HCT116 (cell line): ENCODE measurements at places on chromosomes 5 and 9. TPM values are rescaled to one million over a fixed set of nuclear protein-coding genes. Genes with fewer than 3 reads are reported as not detected.

DNA sequence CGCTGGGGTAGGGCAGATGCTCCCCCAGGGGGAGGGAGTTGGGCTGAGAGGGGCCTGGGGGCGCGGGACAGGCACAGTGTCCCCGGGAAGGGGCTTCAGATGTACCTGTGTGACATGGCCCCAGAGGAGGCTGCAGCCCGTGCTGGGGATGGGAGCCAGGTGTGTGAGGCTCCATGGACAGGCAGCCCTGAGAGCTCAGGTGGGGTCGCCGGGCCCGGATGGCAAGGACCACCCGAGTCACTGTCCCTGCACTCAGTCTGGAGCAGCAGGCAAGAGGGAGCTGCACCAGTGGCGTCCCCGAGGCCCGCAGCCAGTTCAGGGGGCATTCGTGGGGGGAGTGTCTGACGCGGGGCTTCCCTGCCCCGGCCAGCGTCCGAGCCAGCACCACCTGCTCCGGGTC, 18.9 kb downstream of the CCDC187 start:
- H3K27me3 ChIP-seq = no peaks in the 10 kb centered on the region
- H3K4me3 ChIP-seq = no peak overlapping the region
- no peak for DNase-seq
- no peaks in the 10 kb centered on the region for H3K36me3 ChIP-seq
- peaks cover 23% of the 10 kb centered on the region for H3K4me1 ChIP-seq

- no peak for DNase-seq
- H3K27me3 ChIP-seq = no peaks in the 10 kb centered on the region
- peaks cover 8% of the 10 kb centered on the region for H3K4me1 ChIP-seq
- H3K27ac ChIP-seq = no peak overlapping the region
- no peak overlapping the region for H3K4me3 ChIP-seq
- no peaks in the 10 kb centered on the region for H3K36me3 ChIP-seq
Observed at GRCh38 chr9:124510650-124511425, 3.6 kb upstream of the NR5A1 start.

DNA sequence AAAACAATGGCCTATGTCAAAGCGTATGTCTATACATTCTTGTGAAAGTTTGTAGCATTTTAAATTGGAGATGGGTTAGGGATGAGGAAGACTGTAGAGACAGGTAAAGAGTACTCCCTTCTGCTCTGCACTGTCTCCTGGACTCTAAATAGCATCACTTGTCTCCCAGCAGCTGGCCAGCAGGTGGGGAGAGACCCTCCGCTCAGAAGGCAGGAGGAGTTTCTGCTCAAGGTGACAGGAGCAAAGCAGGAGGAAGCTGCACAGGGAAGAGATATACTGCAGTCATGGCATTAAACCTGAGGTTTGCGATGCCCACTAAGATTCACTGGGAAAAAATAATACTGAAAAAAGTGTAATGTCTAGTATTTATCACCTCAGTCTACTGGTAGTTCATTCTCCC, 10.7 kb upstream of the ASTN2 start:
- DNase-seq = no peak
- no peaks in the 10 kb centered on the region for H3K27me3 ChIP-seq
- H3K27ac ChIP-seq = no peak overlapping the region

DNA sequence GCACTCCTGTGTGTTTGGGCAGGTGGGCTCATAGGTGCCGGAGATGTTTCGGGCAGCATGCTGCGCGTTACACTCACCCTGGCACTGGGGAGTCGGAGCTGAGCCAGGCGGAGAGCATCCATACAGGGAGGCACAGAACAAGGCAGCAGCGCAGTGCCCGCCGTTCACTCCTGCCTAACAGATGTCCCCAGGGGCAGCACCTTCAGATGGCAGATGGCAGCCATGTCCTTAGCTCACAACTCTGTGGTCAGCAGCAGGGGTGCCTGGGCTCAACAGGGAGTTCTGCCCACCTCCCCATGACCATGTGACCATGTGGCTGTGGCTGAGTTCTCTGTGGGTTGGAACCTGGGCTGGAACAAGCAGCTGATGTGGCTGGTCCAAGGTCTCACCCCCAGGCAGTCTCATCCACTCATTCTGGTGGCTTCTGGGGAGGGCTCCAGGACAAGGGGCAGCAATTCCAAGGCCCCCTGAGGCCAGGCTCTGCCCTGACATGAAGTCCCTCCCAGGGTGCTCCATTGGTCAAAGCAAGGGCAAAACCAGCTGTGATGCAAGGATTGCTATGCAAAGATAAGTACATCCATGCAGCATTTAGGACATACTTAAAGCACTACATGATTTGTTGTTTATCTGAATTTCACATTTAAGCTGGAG, 64.2 kb downstream of the MRPL36 start:
- H3K27ac ChIP-seq = no peak overlapping the region
- no peak overlapping the region for H3K4me3 ChIP-seq
- no peaks in the 10 kb centered on the region for H3K4me1 ChIP-seq
- no peaks in the 10 kb centered on the region for H3K36me3 ChIP-seq
- DNase-seq = no peak

DNA sequence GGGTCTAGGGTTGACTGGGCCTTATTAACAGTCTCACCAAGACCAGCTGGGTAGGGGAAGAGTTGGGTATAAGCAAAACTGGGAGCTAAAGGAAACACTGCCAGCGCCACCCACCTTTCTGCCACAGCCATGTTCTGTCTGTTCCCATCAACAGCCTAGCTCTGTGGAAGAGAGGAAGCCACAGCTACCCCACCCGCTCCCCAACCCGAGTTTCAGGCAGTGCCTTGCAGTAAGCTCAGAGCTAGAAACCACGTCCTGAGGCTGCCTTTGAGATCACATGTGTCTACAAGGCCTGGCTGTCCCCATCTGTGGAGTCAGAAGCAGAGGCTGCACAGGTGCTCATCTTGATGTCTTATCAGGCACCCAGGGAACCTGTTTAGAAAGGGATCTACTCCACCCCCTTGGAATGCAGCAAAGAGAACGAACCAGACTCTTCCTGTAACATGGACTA, 15.3 kb downstream of the HNRNPH1 start:
- no peaks in the 10 kb centered on the region for H3K4me1 ChIP-seq
- H3K4me3 ChIP-seq = no peak overlapping the region
- H3K27me3 ChIP-seq = no peaks in the 10 kb centered on the region
- no peak overlapping the region for H3K27ac ChIP-seq

- H3K36me3 ChIP-seq = peaks cover 34% of the 10 kb centered on the region
- no peak overlapping the region for H3K4me3 ChIP-seq
- H3K27me3 ChIP-seq = no peaks in the 10 kb centered on the region
Observed at GRCh38 chr9:89345476-89345875, 27.2 kb downstream of the SECISBP2 start.

- H3K36me3 ChIP-seq = no peaks in the 10 kb centered on the region
- peaks cover 17% of the 10 kb centered on the region for H3K4me1 ChIP-seq
- H3K4me3 ChIP-seq = no peak overlapping the region
- DNase-seq = no peak
Observed at GRCh38 chr9:133564451-133565116, 30.1 kb downstream of the ADAMTSL2 start.

The ANKRD18A gene
- total RNA-seq = 24.2 TPM

The ZNF454 gene
- 0.61 TPM for total RNA-seq
